ENCODE measurements at places on chromosomes 2 and 18. TPM values are rescaled to one million over a fixed set of nuclear protein-coding genes. Genes with fewer than 3 reads are reported as not detected.

DNA sequence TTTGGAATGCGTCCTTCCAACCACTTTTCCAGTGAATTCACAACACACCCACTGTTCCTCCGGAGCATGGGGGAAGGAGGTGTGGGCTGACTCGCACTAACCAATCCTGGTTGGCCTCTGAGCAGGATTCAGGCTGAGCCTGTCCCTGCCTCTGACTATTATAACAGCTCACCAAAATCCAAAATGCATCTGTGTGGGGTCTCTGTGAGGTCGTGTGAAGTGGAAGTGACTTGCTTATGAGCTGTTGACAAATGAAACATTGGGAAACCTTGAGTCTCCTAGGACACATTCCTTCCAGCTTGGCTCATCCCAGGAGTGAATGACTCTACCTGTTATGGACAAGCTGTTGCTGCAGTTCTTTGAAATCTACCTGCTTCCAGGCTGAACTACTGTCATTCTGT, 1.5 kb downstream of the CIDEA start:
- H3K27me3 ChIP-seq: peaks cover 3% of the 10 kb centered on the region
- no peak overlapping the region for H3K4me3 ChIP-seq
- H3K27ac ChIP-seq: no peak overlapping the region
- DNase-seq: no peak
- H3K36me3 ChIP-seq: no peaks in the 10 kb centered on the region

The SCN9A gene
- total RNA-seq: not detected

GRCh38 chr2:232444409-232445148, 11.4 kb upstream of the ALPI start:
- H3K36me3 ChIP-seq: no peaks in the 10 kb centered on the region
- no peak overlapping the region for H3K27ac ChIP-seq
- no peaks in the 10 kb centered on the region for H3K27me3 ChIP-seq
- no peak overlapping the region for H3K4me3 ChIP-seq

DNA sequence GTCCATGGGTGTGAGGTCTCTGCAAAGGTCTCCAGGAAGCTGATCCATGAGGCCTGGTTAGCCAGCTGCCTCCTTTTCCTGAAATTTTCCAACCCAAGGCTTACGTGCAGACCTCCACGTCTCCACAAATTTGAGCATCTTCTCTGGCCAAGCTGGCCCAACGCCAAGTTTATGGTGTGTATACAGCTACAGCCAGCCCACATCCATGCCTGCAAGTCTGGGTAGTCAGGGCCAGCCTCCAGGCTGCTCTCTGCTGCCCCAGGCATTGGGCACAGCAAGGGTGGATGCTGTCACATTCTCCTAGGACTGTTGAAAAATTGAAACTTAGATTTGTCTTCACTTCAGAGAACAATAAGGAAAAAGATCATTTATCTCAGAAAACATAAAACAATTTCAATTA, 525.5 kb upstream of the CHAC2 start:
- H3K36me3 ChIP-seq: no peaks in the 10 kb centered on the region
- no peak overlapping the region for H3K27ac ChIP-seq
- no peaks in the 10 kb centered on the region for H3K27me3 ChIP-seq
- H3K4me3 ChIP-seq: no peak overlapping the region
- no peak for DNase-seq

The UPP2 gene
- not detected for total RNA-seq

The LGALSL gene
- total RNA-seq: 0.84 TPM

DNA sequence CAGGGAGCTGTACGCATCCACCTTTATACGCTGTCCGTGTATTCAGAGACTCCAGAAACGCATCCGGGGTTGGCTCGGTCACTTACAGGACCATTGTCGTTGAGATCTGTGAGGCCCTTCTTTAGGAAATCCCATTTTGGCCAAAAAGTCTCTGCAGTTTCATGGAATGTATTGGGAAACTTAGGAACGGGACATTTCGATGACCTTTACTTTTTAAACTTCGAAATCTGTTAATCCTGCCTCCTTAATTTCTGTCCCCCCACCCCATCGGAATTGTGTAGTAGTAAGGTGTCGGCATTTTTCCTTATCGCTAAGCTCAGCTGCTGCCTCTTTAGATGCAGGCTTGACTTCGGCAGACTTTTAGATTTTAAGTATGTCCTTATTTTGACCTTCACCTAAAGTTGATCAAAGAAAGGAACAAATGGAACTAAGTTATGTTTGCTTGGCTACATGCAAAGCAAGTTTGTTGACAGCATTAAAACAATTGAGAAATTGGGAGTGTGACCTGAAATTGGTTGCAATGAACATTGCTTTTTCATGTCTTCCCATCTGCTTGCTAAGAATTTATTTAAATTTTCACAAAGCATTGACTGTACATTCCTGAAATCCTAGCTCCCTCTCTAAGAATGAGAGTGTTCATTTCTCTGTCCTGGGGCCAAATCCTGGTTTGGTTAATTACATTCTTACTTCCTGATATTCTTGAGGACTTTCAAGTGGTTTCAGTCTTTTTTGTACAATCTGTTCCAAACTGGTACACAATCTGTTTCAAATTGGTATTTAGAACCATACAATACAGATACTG, 884 bp upstream of the RAPH1 start:
- peaks cover 2% of the 10 kb centered on the region for H3K27me3 ChIP-seq
- peak overlapping the region; percentile 55 for H3K4me3 ChIP-seq
- H3K4me1 ChIP-seq: peaks cover 11% of the 10 kb centered on the region
- no peaks in the 10 kb centered on the region for H3K36me3 ChIP-seq
- DNase-seq: no peak
- no peak overlapping the region for H3K27ac ChIP-seq

GRCh38 chr2:12896318-12896982, 179.7 kb downstream of the TRIB2 start:
- no peaks in the 10 kb centered on the region for H3K27me3 ChIP-seq
- no peak overlapping the region for H3K27ac ChIP-seq
- DNase-seq: no peak

GRCh38 chr18:2337552-2338141, 233.7 kb downstream of the METTL4 start:
- H3K27ac ChIP-seq: no peak overlapping the region
- peak; percentile 16 for DNase-seq
- H3K27me3 ChIP-seq: no peaks in the 10 kb centered on the region

GRCh38 chr2:96225016-96225533, 16.4 kb upstream of the STARD7 start:
- no peaks in the 10 kb centered on the region for H3K36me3 ChIP-seq
- no peaks in the 10 kb centered on the region for H3K4me1 ChIP-seq
- DNase-seq: no peak
- peak overlapping the region; percentile 68 for H3K27ac ChIP-seq

The LINC00305 gene
- total RNA-seq: not detected

DNA sequence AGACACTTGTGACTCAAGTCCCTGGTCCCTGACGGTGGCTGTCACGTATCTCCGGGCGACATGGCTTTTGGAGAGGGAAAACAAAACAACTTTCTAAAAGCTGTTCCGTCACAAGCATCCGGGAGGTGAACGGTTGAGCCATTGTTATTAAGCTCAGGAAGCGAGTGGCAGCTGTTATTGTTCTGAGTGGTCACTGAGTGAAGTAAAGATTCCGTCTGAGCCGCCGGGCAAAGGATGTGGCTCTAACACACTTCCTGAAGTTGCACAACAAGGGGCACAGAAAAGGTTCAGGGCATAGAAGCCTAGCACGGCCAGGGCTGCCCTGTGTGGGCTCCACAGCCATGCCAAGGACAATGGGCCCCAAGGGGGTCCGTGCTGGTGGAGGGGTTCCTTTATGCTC, 24.3 kb downstream of the INPP5D start:
- no peaks in the 10 kb centered on the region for H3K27me3 ChIP-seq
- peak overlapping the region; percentile 35 for H3K4me3 ChIP-seq
- peaks cover 11% of the 10 kb centered on the region for H3K36me3 ChIP-seq
- DNase-seq: peak; percentile 59

GRCh38 chr2:88489181-88489580, 36.7 kb upstream of the FOXI3 start:
- DNase-seq: no peak
- H3K36me3 ChIP-seq: no peaks in the 10 kb centered on the region
- no peaks in the 10 kb centered on the region for H3K4me1 ChIP-seq
- no peaks in the 10 kb centered on the region for H3K27me3 ChIP-seq
- H3K27ac ChIP-seq: no peak overlapping the region

- H3K36me3 ChIP-seq: no peaks in the 10 kb centered on the region
- H3K27me3 ChIP-seq: no peaks in the 10 kb centered on the region
- no peak overlapping the region for H3K27ac ChIP-seq
- H3K4me1 ChIP-seq: peaks cover 12% of the 10 kb centered on the region
- no peak for DNase-seq
- H3K4me3 ChIP-seq: no peak overlapping the region
These were observed 55.2 kb downstream of the ZEB2 start for GRCh38 chr2:144464730-144465129.

The DNAH7 gene
- total RNA-seq: not detected

The EFHD1 gene
- 0.22 TPM for total RNA-seq

- H3K4me1 ChIP-seq: no peaks in the 10 kb centered on the region
- DNase-seq: no peak
- H3K27ac ChIP-seq: no peak overlapping the region
These were observed 72.8 kb upstream of the TMEFF2 start for GRCh38 chr2:192267484-192267883.

GRCh38 chr2:171878481-171878993, 15.5 kb downstream of the SLC25A12 start:
- H3K4me1 ChIP-seq: no peaks in the 10 kb centered on the region
- H3K36me3 ChIP-seq: peaks cover 7% of the 10 kb centered on the region
- no peak overlapping the region for H3K4me3 ChIP-seq
- DNase-seq: no peak
- H3K27ac ChIP-seq: peak overlapping the region; percentile 16
- H3K27me3 ChIP-seq: no peaks in the 10 kb centered on the region

DNA sequence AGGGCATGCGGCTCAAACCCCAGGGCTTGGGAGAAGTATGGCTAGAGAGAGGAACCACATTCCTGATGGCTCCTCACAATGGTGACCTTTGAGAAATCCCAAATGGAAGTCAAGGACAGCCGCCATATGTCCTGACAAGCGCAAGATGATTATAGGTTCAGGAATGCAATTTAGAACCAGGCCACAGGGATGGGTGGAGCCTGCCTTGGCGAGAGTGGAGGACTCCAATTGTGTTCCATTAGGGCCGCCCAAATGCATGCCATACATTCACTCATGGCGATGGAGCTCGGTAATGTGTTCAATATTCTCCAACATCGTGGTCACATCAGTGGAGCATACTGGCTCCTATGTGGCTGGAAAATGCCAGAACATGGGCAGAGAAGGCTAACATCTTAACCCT, 662.9 kb upstream of the ID2 start:
- H3K27ac ChIP-seq: no peak overlapping the region
- no peak overlapping the region for H3K4me3 ChIP-seq
- no peaks in the 10 kb centered on the region for H3K36me3 ChIP-seq
- H3K27me3 ChIP-seq: no peaks in the 10 kb centered on the region
- no peak for DNase-seq

The CLIP4 gene
- 22.3 TPM for total RNA-seq

DNA sequence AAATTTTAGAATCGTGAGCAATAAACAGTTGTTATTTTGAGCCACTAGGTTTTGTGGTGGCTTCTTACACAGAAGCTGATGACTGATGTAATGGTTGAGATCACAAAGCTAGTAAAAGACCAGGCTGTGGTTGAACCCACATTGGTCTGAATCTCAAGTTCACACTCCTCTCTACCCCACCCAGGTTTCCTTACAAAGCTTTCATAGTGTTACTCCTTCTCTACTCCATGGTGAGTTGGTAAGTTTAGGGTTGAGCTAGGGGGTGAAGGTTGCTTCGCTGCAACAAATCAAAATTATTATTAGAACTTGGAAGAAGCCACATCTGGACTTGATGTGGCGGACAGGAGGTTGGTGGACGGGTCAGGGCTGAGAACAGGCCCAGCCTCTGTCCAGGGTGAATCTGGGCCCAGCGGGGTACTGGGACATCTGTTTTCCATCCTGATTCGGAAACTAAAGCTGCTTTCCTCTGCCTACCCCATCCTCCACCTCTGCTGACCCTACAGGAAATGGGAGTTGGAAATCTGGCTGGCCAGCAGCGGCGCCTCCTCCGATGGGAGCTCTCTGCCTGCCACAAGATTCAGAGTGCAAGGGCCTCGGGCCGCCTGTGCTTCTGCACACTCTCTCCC, 86.3 kb downstream of the ZFP36L2 start:
- no peaks in the 10 kb centered on the region for H3K36me3 ChIP-seq
- peak overlapping the region; percentile 19 for H3K4me3 ChIP-seq
- DNase-seq: peak; percentile 74
- H3K27me3 ChIP-seq: no peaks in the 10 kb centered on the region

The CYP27C1 gene
- not detected for total RNA-seq

- DNase-seq: no peak
- peaks cover 43% of the 10 kb centered on the region for H3K4me1 ChIP-seq
- H3K27ac ChIP-seq: no peak overlapping the region
- no peaks in the 10 kb centered on the region for H3K27me3 ChIP-seq
These were observed 9.9 kb downstream of the RELCH start for GRCh38 chr18:62196980-62197379.

DNA sequence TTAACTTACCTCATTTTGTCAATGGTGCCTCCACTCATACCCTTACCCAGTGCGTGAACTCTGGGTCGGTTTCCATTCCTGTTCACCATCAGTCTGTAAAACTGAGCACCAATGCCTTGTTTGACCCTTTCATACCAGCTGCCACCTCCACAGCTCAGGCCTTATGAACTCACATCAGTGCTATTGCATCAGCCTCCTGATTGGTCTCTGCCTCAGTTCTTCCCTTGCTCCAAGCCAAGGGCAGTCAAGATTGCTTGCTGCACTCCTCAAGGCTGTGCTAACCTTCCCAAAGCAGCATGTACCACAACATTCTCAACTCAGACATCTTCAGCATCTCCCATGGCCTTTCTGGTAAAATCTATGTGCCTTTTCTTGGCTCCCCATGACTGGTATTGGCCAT, 9.3 kb downstream of the CD28 start:
- no peaks in the 10 kb centered on the region for H3K36me3 ChIP-seq
- no peak for DNase-seq
- no peaks in the 10 kb centered on the region for H3K27me3 ChIP-seq
- H3K4me3 ChIP-seq: no peak overlapping the region

The NT5C1B gene
- total RNA-seq: not detected

DNA sequence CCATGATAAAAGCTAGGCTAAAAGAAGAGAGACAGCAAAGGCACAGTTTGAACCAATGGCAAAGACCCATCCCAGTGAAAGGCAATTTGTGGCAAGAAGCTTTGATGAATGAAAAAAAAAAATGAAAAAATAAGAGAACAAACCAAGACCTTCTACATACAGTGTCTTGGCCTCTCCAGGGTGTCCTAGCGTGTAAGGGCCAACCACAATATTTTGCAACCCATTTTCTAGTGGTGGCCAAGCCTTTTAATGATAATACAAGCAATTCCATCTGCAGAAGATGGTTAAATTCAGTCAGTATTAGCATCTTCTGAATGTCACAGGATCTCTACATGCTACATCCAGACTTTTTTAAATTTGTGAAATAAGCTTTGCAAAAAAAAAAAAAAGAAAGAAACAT, 270.4 kb downstream of the LRATD1 start:
- no peaks in the 10 kb centered on the region for H3K36me3 ChIP-seq
- H3K27ac ChIP-seq: no peak overlapping the region
- no peak for DNase-seq
- H3K4me3 ChIP-seq: no peak overlapping the region
- H3K27me3 ChIP-seq: no peaks in the 10 kb centered on the region
